Stimulated activated CD4-positive, alpha-beta T cell treated with anti-CD3 and anti-CD28 coated beads, Interleukin-1b, Interleukin-23, amount 100 ng/mL, for 4 hours (primary cell): ENCODE measurements at places on chromosomes 1 and 21.

- no peak for DNase-seq
Observed at GRCh38 chr1:87632232-87632631, 303.6 kb downstream of the LMO4 start.

DNA sequence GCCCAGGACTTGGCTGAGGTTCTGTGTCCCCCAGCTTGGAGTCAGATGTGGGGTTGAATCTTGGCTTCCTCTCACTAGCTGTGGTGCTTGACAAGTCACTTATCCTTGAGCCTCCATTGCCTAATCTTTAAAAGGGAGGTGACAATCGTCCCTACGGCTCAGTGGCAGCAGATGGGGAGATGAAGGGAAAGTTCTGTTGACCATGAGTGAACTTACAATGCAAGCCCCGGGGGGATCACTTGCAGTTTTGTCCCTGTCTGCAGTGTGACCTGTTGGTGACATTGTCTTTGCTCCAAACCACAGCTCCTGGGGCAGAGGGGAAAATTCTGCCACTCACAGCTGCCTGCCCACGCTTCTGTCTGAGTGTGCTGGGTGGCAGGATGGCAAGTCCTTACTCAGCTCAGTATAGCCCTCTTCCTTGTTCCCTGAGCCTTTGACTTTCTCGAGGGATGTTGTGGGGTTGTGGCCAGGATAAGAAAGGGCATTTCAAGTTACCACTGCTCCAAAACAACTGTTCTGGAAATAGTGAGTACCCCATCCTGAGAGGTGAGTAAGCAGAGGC, 1.7 kb downstream of the PCSK9 start:
- no peak for DNase-seq

DNA sequence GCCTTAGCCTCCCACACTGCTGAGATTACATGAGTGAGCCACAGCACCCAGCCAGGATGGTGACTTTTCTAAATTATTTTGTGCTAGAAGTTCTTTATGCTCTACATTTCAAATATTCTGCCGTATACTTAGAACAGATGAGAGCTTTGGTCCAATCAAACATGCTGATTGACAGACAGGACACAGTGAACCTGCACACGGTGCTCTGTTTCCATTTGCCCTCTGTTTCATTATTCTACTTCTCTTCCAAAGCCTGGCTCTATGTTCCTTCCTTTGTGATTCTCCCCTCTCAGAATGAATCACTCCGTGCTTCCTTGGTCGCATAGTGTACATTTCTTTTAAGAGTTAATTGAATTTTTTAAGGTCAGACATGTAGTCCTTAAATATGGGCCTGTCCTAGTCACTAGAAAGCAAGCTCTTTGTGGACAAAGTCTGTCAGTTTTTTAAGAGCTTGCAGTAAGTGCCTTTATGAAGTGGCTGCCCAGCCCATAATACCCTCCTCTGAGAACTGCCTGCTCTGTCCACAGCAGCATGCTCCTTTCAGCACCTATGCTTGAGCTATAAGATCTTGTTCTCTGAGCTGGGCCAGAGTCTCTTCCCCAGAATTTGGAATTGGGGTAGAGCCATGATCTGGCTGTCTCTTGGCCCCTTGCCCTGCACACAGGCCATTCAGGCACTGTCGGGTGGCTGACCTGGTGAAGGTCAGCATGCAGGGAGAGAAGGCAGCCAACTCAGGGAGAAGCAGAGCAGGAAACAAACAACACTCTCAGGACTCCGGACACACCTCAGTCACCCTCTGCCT, 66.8 kb upstream of the SLC44A3 start:
- DNase-seq, result no peak

- no peak for DNase-seq
Observed at GRCh38 chr1:119636491-119637089, 11.5 kb downstream of the ZNF697 start.

DNA sequence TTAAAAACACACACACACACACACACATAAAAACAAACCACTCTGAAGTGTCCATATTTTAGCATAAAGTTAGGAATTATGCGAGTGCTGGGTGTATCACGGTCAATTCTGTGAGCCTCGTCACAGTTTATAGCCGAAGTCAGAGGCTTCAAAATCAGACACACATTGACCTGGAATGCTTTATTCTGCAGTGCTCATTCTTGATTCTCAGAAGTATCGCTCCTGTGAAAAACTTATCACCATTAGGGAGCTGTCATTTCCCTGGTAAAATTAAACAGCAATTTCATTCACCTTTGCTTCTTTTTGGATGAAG, 8.7 kb upstream of the IRF2BP2 start:
- no peak for DNase-seq

DNA sequence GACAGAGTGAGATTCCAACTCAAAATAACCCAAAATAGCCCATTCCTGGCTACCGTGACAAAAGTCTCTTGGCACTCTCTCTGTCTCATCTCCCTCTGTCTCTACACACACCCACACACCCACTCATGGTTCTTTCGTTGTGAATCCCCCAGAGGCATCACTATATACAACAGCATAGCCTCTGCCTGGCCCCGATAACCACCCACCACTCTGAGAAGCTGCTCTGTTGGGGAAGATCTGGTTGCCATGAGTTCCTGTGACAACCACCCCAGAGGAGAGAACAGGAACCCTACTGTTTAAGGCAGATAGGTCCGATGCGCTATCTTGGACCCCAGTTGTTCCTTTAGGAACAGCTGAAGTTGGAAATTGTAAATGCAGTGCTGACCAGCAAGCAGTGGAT, 70.4 kb upstream of the LYST start:
- DNase-seq, result no peak
